Astrocyte (in vitro differentiated cells and primary cell): ENCODE measurements at places on chromosomes 4 and X. TPM values are rescaled to one million over a fixed set of nuclear protein-coding genes. Genes with fewer than 3 reads are reported as not detected.

DNA sequence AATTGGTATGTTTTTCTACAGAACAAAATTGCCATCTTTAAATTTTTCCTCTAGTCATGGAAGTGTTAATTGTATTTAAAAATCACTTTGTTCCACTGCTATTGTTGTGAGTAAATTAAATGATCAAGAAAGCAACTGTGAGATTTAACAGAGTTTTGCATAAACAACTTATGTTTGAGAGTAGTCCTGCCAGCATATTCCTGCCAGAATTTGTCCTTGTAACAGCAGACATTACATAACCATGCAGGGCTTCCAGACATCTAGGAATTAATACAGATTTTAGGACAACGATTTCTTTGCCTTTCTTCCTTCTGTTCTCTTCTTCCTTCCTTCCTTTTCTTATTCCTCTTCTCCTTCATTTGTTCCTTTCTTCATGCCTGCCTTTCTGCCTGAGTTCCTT lies 125.5 kb downstream of the HTR2C start:
- DNase-seq: no peak

Gene GPRIN3
- total RNA-seq: 2.6 and 6.9 TPM in 2 replicates

DNA sequence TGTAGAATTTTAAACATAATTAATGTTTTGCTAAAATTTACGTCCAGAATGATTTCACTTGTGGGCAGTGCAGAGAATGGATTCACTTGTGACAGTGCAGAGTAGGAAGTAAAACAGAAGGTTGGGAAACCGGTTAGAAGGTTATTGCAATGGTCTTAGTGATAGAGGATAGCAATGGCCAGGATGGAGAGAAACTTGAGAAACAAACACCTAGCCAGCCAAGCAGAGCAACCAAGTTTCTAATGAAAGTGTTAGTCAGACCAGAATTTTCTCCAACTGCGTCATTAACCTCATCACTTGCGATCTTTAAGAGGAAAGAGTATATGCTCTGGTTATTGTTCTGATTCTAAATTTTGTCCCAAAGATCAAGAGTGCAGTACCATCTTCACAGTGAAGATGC lies 50.0 kb upstream of the TBC1D9 start:
- DNase-seq: no peak

- DNase-seq: no peak
These were observed 184.1 kb downstream of the CBR4 start for GRCh38 chr4:168825975-168826374.

DNA sequence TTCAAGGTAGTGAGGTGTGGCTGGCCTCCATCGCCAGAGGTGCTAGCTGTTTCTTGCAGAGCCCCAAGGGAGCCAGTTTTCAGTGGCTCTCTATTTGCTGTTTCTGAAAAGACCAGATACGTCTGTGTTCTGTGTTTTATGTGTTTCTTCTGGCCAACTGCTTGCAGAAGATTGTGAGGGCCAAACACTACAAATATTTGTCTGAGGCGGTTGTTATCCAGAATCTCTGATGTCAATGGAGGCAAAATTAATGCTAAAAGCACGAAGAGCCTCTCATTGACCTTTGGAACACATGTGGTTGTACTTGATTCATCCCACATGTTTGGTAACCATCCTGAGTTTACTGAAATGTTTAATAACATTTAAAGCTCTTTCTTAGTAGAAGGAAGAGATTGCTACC lies 113.9 kb downstream of the CT47B1 start:
- peak; percentile 8 for DNase-seq
